ENCODE measurements at places on chromosomes 16 and 17. TPM values are rescaled to one million over a fixed set of nuclear protein-coding genes. Genes with fewer than 3 reads are reported as not detected.

AGRP gene
- total RNA-seq = not detected

GRCh38 chr16:24753000-24753399 lies 23.5 kb downstream of the TNRC6A start:
- H3K4me3 ChIP-seq = no peak overlapping the region
- peaks cover 10% of the 10 kb centered on the region for H3K36me3 ChIP-seq
- no peaks in the 10 kb centered on the region for H3K27me3 ChIP-seq
- peaks cover 32% of the 10 kb centered on the region for H3K4me1 ChIP-seq
- no peak for DNase-seq

STX1B gene
- total RNA-seq = 1.1 TPM

DNA sequence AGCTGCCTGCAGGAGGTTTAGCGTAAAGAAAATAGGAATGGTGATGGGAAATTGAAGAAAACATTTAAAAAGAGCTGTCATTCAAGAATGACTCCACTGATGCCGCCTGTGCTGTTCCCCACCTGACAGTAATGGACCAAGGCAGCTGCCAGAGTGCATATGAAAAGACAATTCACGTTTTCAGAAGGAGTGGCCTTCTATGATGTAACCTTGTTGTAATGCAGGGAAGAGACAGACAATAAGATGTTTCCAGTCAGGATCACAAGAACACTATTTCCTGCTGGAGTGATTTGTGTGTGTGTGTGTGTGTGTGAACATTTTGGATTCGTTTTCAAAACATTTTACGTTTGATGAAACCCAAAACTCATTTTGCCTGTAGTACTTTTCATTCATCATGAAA lies 203.7 kb downstream of the LGALS9B start:
- H3K27ac ChIP-seq = no peak overlapping the region
- no peaks in the 10 kb centered on the region for H3K27me3 ChIP-seq
- peaks cover 55% of the 10 kb centered on the region for H3K4me1 ChIP-seq

RCVRN gene
- total RNA-seq = not detected

ATP2C2 gene
- not detected for total RNA-seq

RGS11 gene
- total RNA-seq = not detected

- no peaks in the 10 kb centered on the region for H3K36me3 ChIP-seq
- no peak overlapping the region for H3K27ac ChIP-seq
- H3K27me3 ChIP-seq = no peaks in the 10 kb centered on the region
- DNase-seq = no peak
- no peak overlapping the region for H3K4me3 ChIP-seq
Measured at GRCh38 chr16:870856-871561, 70.5 kb upstream of the GNG13 start.

IL17C gene
- total RNA-seq = not detected

MGAT5B gene
- 0.12 TPM for total RNA-seq

- DNase-seq = no peak
- H3K27ac ChIP-seq = no peak overlapping the region
- H3K4me3 ChIP-seq = no peak overlapping the region
- no peaks in the 10 kb centered on the region for H3K4me1 ChIP-seq
- H3K27me3 ChIP-seq = no peaks in the 10 kb centered on the region
- H3K36me3 ChIP-seq = no peaks in the 10 kb centered on the region
Measured at GRCh38 chr17:79168486-79169055, 93.9 kb downstream of the ENGASE start.

TK1 gene
- total RNA-seq = 121 TPM

Measured in activated CD4-positive, alpha-beta T cell treated with anti-CD3 and anti-CD28 coated beads, Interleukin-2, amount 10 ng/mL, durations not matched to agents 7 days and 5 days (primary cell).